Neural progenitor cell (in vitro differentiated cells): ENCODE measurements at places on chromosomes 1 and 21. TPM values are rescaled to one million over a fixed set of nuclear protein-coding genes. Genes with fewer than 3 reads are reported as not detected.

TDRD5 gene
- 0.09 TPM in 2 replicates for total RNA-seq

CCDC30 gene
- total RNA-seq, result 2.0 and 2.8 TPM in 2 replicates

- H3K27ac ChIP-seq, result no peak overlapping the region
- DNase-seq, result peak; percentile 18
- peaks cover 12% of the 10 kb centered on the region for H3K4me1 ChIP-seq
- H3K4me3 ChIP-seq, result no peak overlapping the region
Observed at GRCh38 chr1:167926486-167926997, 9.9 kb upstream of the DCAF6 start.

GRCh38 chr21:41926807-41927171, 27.0 kb downstream of the C2CD2 start:
- peaks cover 15% of the 10 kb centered on the region for H3K4me1 ChIP-seq
- H3K36me3 ChIP-seq, result no peaks in the 10 kb centered on the region
- H3K27ac ChIP-seq, result no peak overlapping the region
- no peaks in the 10 kb centered on the region for H3K27me3 ChIP-seq
- no peak for DNase-seq
- no peak overlapping the region for H3K4me3 ChIP-seq

DNA sequence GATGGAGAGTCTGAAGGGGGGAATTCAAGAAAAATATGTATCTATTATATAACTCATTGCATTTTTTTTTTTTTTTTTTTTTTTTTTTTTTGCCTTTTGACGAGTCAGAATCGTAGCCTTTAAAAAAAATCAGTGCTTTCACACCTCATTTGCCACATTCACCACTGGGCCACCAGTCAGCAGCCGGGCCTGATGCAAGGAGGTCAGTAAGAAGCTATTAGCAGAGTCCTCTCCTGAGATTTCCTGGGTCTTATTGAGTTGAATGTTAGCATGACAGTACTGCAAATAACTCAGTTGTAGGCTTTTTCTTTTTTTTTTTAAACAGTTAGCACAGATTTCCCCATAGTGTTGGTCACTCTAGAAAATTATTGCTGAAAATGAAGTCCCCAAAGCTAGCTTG, 139.8 kb downstream of the SPATA17 start:
- DNase-seq, result peak; percentile 23
- no peak overlapping the region for H3K27ac ChIP-seq
- H3K27me3 ChIP-seq, result no peaks in the 10 kb centered on the region
- H3K4me3 ChIP-seq, result no peak overlapping the region
- no peaks in the 10 kb centered on the region for H3K36me3 ChIP-seq

DNA sequence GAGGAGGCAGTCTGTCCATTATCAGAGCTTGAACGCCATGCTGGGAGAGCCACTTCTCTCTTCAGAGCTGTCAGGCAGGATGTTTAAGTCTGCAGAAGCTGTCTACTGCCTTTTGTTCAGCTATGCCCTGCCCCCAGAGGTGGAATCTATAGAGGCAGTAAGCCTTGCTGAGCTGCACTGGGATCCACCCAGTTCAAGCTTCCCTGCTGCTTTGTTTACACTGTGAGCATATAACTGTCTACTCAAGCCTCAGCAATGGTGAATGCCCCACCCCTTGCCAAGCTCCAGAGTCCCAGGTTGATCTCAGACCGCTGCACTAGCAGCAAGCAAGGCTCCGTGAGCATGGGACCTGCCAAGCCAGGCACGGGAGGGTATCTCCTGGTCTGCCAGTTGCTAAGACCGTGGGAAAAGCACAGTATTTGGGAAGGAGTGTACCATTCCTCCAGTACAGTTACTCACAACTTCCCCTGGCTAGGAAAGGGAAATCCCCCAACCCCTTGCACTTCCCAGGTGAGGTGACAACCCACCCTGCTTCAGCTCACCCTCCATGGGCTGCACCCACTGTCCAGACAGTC, 32.5 kb downstream of the RGS13 start:
- no peaks in the 10 kb centered on the region for H3K27me3 ChIP-seq
- no peaks in the 10 kb centered on the region for H3K4me1 ChIP-seq
- H3K4me3 ChIP-seq, result no peak overlapping the region
